ENCODE measurements at places on chromosomes 11 and 22.

DNA sequence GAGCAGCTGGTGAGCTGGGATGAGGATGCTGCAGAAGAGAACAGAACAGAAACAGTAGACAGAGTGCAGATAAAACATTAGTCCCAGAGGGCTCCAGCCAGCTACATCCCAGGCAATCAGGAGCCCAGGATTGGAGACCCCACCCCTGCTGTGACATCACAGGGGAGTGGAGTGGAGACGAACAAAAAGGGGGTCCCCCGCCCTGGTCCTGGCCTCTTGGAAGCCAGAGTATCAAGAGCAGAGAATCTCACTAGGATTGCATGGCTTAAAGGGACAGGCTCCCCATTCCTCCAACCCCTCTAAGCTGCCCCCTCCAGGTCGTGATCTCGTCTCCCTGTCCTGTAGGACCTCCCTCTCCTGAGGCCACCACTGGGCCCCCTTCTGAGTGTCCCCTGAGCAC is at the start of gene P2RX3:
Gene P2RX3 (plus strand): TSS at position 211 of the 400 bp plus-strand sequence. CDS start 199 bp downstream, outside the sequence.
- H3K27ac ChIP-seq = no peak within 1 kb of the TSS
- no peak for DNase-seq
- H3K36me3 ChIP-seq = no peaks in the 10 kb centered on the region
- H3K27me3 ChIP-seq = no peaks in the 10 kb centered on the region
- H3K4me1 ChIP-seq = peaks cover 19% of the 10 kb centered on the region

- no peaks in the 10 kb centered on the region for H3K27me3 ChIP-seq
- H3K4me3 ChIP-seq = no peak overlapping the region
- H3K27ac ChIP-seq = no peak overlapping the region
Measured at GRCh38 chr11:73235236-73235786, 17.2 kb downstream of the P2RY2 start.

- H3K27ac ChIP-seq = peak overlapping the region; percentile 34
- DNase-seq = no peak
- H3K4me3 ChIP-seq = no peak overlapping the region
- no peaks in the 10 kb centered on the region for H3K27me3 ChIP-seq
- peaks cover 13% of the 10 kb centered on the region for H3K4me1 ChIP-seq
Measured at GRCh38 chr22:27212102-27212501, 554.7 kb downstream of the MIAT start.

- H3K36me3 ChIP-seq = no peaks in the 10 kb centered on the region
- DNase-seq = no peak
- no peak overlapping the region for H3K27ac ChIP-seq
- no peaks in the 10 kb centered on the region for H3K4me1 ChIP-seq
- no peak overlapping the region for H3K4me3 ChIP-seq
Measured at GRCh38 chr11:118016104-118016503, 29.9 kb downstream of the IL10RA start.

GRCh38 chr11:107705027-107705426 is 6.8 kb downstream of the SLN start:
- no peaks in the 10 kb centered on the region for H3K27me3 ChIP-seq
- DNase-seq = no peak
- no peaks in the 10 kb centered on the region for H3K36me3 ChIP-seq
- H3K4me1 ChIP-seq = no peaks in the 10 kb centered on the region
- no peak overlapping the region for H3K4me3 ChIP-seq
- no peak overlapping the region for H3K27ac ChIP-seq

- no peak overlapping the region for H3K4me3 ChIP-seq
- H3K27ac ChIP-seq = no peak overlapping the region
- no peak for DNase-seq
- H3K27me3 ChIP-seq = no peaks in the 10 kb centered on the region
Measured at GRCh38 chr11:1178201-1178885, 20.6 kb downstream of the MUC5AC start.

DNA sequence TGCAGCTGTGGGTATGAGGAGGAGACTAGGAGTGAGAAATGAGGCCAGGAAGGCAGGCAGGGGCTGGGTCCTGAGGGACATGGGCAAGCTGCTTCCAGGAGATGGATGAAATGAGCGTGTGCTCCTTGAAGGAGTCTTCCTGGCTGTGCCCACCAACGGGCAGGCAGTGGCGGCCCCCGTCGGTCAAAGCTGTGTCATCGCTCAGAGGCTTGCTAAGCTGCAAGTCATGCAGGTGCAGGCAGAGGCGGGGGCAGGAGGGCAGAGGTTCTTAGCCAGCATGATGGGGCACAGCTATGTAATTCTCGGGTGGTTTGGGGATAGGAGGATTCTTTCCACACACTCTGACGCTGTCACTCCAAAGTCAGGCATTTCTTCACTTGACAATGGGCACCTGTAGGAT is 12.5 kb upstream of the PEX26 start:
- H3K27ac ChIP-seq = no peak overlapping the region
- no peaks in the 10 kb centered on the region for H3K36me3 ChIP-seq
- peaks cover 24% of the 10 kb centered on the region for H3K4me1 ChIP-seq
- no peaks in the 10 kb centered on the region for H3K27me3 ChIP-seq

DNA sequence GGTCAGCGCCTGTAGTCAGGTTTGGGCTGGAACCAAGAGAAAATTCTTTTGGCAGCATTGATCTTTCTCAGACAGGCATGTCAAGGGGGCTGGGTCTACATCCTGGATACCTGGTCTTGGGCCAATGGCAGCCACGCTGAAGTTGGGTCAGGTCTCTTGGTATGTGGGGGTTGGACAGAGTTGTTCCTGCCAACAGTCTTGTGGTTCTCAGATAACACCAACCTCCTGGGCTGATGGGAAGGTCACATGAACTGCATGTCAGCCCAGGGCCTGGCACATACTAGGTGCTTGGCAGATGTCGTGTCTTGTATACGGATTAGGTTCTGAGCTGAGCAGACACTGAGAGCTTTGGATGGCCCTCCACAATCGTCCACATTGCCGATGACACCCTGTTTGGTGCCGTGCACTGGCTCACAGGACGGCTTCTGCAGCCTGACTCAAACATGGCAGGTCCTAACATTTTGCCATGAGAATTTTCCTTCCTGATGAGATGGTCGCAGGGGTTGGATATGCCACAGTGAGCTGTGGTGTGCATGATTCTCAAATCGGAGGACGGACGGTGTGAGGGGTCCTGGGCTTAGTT is 42.0 kb downstream of the FBLN1 start:
- no peak for DNase-seq
- H3K27ac ChIP-seq = no peak overlapping the region
- H3K4me3 ChIP-seq = no peak overlapping the region
- no peaks in the 10 kb centered on the region for H3K27me3 ChIP-seq
- no peaks in the 10 kb centered on the region for H3K4me1 ChIP-seq

DNA sequence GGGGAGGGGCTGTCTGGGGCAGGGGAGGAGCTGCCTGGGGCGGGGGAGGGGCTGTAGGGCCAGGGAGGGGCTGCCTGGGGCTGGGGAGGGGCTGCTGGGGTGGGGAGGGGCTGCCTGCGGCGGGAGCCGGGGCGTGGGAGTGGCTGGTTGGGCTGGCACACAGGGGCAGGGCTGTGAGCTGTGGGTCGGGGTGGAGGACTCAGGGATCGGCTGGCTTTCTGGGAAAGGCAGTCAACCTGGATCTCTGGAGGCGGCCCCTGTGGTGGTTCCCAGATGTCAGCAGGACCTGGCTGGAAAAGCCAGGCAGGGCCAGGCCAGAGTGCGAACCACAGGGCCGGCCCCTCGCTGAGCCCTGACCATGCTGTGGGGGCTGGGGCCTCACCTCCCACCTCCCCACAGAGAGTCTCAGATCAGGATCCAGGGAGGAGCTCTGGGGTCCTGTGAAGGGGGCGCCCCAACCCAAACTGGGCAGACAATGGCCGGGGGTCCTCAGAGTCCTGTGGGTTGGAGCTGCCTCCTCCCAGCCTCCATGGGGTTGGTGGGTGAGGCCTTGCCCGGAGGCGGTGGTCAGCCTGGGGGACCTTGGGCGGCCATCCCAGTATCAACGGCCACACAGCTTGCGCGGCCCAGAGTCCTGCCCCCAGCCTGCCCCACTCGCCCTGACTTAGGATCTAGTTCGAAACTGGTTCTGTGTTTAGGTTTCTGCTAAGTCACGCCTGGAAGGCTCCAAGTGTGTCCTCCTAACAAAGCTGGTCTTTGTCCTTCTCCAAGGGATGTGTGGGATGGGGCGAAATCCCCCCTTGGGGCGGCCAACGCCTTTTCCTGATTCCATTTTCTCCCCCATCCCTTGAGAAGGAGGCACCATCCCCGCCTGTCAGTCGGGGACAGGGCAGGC is 1.9 kb downstream of the MUC5B start:
- H3K36me3 ChIP-seq = no peaks in the 10 kb centered on the region
- no peak overlapping the region for H3K27ac ChIP-seq
- no peak overlapping the region for H3K4me3 ChIP-seq
- H3K27me3 ChIP-seq = peaks cover 31% of the 10 kb centered on the region
- no peak for DNase-seq

GRCh38 chr22:44917372-44918165 is 92.2 kb downstream of the PHF21B start:
- H3K4me3 ChIP-seq = no peak overlapping the region
- H3K27me3 ChIP-seq = no peaks in the 10 kb centered on the region
- H3K36me3 ChIP-seq = no peaks in the 10 kb centered on the region
- DNase-seq = no peak

GRCh38 chr11:42709216-42709615 is 602.6 kb upstream of the API5 start:
- H3K4me1 ChIP-seq = no peaks in the 10 kb centered on the region
- H3K27ac ChIP-seq = no peak overlapping the region
- no peaks in the 10 kb centered on the region for H3K36me3 ChIP-seq
- no peak overlapping the region for H3K4me3 ChIP-seq
- no peaks in the 10 kb centered on the region for H3K27me3 ChIP-seq

DNA sequence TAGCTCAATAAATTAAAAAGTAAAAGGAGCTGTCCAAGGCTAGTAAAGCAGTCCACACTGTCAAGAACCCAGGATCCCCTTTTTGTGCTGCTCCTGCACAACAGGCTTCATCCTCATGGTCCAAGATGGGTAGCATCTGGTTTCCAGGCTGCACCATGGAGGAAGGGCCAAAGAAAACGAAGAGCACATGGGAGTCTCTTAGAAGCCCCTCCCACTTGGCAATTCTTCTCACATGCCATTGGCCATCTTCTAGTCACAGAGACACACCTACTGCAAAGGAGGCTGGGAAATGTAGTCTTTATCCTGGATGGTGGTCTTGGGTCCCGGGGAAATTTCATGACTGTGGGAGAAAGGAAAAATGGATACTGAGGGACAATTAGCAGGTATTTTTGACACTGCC is 37.8 kb downstream of the PRR5L start:
- H3K36me3 ChIP-seq = no peaks in the 10 kb centered on the region
- H3K27me3 ChIP-seq = no peaks in the 10 kb centered on the region
- no peak overlapping the region for H3K4me3 ChIP-seq
- no peaks in the 10 kb centered on the region for H3K4me1 ChIP-seq
- no peak overlapping the region for H3K27ac ChIP-seq

Data from body of pancreas (tissue), 4 donors.